Activated CD4-positive, alpha-beta T cell treated with anti-CD3 and anti-CD28 coated beads for 4 hours (primary cell): ENCODE measurements at places on chromosomes 1 and 21.

- DNase-seq = no peak
Measured at GRCh38 chr1:154241703-154242351, 21.1 kb downstream of the UBAP2L start.

GRCh38 chr1:196181594-196181878 lies 426.7 kb downstream of the KCNT2 start:
- DNase-seq = no peak

DNA sequence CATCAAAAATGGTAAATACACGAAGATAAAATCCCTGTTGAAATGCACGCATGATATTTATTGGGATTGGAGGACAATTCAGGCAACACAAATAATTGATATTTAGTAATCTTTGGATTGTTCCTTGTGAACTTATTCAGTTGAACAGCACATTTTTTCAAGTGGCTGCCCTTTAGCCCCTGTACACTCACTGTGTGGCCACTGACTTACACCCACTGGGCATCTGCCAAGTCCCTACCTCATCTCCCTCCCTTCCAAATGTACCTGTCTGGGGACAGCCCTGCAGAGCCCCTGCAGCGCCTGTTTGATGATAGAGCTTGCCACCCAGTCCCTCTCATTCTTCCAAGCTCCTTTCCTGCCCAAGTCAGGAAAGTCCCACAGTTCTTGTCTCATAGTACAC lies 154.3 kb downstream of the GLUL start:
- no peak for DNase-seq

- no peak for DNase-seq
Measured at GRCh38 chr1:55153031-55153430, 62.1 kb downstream of the USP24 start.

- DNase-seq = no peak
Measured at GRCh38 chr1:9595156-9595967, 6.7 kb downstream of the TMEM201 start.

DNA sequence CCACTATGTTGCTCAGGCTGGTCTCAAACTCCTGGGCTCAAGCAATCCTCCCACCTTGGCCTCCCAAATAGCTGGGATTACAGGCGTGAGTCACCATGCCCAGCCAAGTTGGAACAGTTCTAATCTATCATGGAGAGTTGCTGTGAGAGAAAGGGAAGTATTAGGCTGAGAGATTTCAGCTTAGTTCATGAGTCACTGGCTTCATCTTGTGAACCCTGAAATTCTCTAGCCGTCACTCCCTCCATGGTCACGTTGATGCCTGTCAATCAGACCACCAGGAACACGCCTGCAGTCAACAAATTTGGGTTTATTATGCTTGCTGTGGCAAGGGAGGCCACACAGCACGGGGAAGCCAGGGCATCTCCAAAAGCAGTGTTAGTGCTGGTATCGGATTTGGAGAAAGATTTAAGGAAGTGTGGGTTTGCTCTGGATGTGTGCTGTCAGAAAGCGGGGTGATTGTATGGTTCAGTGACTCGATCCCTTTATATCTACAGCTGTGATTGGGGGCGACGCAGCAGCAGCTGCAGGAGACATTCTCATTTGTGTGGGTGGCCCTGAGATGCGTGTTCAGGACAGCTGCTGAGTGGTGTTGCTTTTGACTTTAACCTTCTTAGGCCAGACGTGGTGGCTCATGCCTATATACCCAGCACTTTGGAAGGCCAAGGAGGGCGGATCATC lies 18.7 kb downstream of the UQCRHL start:
- DNase-seq = no peak

- DNase-seq = no peak
Measured at GRCh38 chr1:215569986-215570824, 3.1 kb downstream of the KCTD3 start.

DNA sequence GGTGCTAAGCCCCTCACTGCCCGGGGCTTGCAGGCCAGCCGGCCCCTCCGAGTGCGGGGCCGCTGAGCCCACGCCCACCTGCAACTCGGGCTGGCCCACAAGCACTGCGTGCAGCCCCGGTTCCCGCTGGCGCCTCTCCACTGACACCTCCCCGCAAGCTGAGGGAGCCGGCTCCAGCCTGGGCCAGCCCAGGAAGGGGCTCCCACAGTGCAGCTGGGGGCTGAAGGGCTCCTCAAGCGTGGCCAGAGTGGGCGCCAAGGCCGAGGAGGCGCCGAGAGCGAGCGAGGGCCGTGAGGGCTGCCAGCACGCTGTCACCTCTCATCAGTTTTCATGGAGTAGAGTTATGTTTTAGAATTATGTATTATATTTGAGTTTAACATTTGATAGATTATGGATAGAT lies 176.5 kb upstream of the FAM78B start:
- DNase-seq = no peak

DNA sequence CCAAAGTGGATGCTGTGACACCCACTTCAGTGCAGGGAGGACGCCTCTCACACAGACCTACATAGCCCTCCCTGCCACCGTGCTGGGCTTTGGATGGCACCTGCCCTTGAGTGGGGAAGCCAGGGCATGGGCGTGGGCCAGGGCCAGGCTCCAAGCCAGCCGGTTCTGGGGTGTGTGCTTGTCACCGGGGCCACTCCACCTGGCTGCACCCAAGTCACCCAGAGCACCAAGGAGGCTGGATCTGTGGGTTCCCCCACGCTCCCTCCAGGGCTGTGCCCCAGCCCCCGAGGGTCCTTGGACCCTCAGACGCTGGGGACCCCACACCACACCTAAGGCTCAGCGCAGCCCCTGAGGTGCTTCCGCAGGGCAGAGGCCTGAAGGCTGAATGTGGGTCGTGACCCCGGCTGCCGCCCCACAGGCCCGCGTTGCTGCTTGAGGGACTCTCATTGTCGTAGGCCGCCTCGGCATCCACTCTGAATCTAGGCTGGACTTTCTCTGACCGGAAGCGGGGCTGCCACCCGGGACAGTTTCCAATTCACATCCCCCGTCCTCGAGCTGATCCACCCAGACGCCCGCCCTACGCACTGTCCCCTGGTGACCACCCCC lies 1.5 kb downstream of the MXRA8 start:
- no peak for DNase-seq

- DNase-seq = no peak
Measured at GRCh38 chr1:14746393-14746792, 147.9 kb downstream of the KAZN start.

DNA sequence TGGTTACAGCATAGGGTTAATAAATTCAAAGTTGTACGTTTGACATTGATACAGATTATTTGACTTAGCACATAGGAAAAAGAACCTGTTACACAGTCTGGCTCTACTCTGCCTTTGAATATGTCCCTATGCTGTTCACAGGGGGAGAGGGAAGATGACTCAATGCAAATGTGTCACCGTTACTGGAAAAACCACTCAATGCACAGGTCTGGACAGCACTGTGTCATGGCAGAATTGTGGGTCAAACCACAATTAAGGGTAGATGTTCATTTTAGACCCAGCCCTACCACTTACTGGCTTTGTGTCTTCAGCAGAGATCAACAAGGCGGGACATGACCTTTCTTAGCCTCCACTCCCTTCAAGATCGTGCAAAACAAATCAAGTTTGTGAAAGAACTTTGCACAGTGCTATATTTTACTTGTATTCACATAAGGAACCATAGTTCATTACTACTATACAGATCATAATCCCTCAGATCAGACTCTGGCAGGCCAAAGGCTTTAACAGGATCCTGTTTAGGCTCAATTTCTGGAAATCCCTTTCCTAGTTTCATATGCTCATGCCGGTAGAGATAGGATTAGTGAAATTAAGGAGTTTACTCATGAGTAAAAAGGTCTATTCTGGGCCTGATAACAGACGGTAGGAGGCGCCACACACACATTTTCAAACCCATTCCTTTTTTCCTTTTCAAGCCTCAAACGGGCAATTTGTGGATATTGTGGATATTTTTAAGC lies 22.1 kb downstream of the EIF2D start:
- DNase-seq = peak; percentile 71

- no peak for DNase-seq
Measured at GRCh38 chr1:241351841-241352240, 5.2 kb downstream of the RGS7 start.

DNA sequence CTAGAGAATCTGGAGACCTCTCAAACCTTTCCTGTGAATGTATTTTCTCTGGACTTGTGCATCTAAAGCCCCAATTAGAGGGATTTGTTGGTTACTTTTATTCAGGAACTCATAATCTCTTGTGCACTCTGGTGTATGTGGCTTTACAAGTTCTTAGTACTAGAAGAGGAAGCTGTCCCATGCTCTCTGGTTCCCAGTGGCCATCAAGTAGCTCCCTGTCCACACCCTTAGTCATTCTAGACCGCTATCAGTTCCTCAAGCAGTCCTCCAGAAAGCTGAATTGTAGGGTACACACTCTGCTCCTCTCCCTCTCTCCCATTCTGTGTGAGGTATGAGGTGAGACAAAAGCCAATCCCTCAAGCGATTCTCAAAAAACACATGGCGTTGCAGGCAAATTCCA lies 470.3 kb downstream of the PTPRC start:
- DNase-seq = no peak

- no peak for DNase-seq
Measured at GRCh38 chr1:205826995-205827394, 14.0 kb upstream of the SLC41A1 start.

DNA sequence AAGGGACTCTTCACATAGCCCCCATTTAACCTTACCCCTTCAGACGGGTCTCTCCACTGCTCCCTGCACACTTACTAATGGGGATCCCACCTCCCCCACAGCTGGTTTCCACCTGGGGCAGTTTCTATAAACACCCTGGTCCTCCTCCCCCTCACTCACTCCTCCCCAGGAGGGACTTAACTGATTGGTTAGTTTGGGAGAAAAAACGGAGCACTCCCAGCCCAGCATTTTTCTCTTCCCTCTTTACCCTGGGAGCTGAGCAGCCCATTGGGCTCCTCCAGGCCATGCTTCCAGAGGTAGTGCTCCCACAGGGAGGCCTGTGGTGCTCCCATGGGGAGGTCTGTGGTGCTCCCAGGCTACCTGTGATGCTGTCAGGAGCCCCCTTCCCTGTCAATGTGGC lies 93.7 kb downstream of the MIS18A start:
- DNase-seq = no peak

- DNase-seq = peak; percentile 63
Measured at GRCh38 chr1:175338387-175339135, 146.0 kb upstream of the KIAA0040 start.

DNA sequence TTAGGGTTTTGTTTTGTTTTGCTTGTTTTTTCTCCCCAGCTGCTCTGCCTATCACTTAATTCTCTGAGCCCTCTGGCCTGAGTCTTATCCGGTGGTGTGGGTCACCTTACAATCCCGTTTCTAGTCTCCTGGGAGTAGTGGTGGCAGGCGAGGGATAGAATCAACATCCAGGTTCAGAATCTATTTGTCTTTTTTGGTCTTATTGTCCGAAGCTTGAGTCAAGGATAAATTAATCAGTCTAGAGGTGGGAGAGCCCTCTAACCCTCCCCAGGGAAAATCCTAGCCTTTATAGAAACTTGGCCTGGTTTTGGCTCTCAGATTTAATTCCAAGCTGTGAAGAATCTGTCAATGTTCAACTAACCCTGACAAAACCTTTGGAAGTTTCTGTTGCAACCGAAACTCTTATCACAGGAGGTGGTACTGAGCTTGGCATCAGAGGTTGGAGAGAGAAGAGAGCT lies 246.3 kb downstream of the FGGY start:
- DNase-seq = no peak

GRCh38 chr1:66648901-66649595 lies 103.2 kb upstream of the DYNLT5 start:
- no peak for DNase-seq

DNA sequence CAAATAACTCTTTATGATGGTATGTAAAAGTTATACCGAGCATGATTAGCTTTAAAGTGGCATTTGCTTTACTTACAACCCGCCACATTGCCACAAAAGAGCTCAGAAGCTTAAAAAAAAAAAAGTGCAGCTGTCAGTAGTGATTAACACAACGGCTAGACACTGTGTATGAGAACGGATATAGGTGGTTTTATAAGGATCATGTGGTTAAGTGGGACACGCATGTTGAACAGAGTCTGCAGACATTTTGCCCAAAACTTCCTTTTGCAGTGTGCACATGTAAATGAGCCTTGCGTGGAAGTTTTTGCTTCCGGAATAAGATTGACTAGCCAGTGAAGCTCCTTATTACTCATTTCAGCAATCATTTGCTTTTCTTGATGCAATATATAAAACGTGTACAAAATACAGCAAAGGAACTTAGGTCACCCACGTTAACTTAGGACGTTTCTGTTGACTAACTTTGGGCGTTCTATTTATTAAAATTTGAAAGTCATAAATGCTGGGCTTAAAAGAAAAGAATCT lies 58.7 kb upstream of the RGS1 start:
- DNase-seq = peak; percentile 58

DNA sequence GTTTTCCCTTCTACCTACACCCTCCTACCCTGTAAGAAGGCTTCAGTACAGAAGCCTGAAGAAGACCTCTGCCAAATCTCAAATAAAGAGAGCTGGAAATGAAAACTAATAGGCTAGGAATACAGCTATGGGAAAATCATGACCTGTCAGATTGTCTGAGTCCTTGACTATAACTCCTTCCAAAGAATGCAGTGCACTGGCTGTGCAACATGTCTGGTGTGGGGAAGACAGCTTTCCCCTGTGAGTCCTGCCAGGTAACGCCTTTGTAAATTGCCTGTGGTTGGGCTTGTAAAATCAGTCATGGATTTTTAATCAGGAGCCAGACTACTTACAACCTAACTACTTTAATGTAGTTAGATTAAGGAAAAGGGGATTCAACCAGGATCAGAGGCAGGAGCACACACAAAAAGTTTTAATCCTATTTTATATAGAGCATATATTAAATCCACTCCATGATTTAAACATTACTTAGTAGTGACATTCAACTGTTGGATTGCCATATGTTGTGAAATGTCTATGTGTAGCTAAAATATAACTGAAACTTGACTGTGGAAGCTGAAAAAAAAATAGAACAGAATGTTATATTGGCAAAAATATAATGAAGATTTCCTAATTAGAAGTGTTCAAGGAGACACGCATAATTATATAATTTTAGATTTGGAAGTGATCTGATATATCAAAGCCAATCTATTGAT lies 1667.8 kb downstream of the KCNT2 start:
- no peak for DNase-seq

- DNase-seq = no peak
Measured at GRCh38 chr1:245832771-245833527, 674.1 kb downstream of the SMYD3 start.

GRCh38 chr1:180633057-180634056 lies 1.5 kb downstream of the XPR1 start:
- no peak for DNase-seq

GRCh38 chr1:172139196-172139595 lies 281.3 kb upstream of the C1orf105 start:
- no peak for DNase-seq

DNA sequence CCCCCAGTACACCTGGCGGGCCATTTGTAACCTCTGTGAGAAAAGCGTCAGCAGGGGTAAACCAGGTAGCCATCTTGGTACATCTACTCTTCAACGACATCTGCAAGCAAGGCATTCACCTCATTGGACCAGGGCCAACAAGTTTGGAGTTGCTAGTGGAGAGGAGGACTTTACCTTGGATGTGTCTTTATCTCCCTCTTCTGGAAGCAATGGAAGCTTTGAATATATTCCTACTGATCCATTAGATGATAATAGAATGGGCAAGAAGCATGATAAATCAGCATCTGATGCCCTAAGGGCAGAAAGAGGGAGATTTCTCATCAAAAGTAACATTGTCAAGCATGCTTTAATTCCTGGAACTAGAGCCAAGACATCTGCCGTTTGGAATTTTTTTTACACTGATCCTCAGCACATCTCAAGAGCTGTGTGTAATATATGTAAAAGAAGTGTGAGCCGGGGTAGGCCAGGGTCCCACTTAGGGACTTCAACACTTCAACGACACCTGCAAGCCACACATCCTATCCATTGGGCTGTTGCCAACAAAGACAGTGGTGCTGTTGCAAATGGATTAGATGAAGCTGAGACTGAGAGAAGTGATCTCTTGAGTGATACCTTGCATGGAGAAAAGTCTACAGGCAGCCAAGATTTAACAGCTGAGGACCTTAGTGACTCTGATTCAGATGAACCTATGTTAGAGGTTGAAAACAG lies 2.7 kb downstream of the ZBED6 start:
- DNase-seq = no peak
